ENCODE measurements at places on chromosomes 1 and 21.

DNA sequence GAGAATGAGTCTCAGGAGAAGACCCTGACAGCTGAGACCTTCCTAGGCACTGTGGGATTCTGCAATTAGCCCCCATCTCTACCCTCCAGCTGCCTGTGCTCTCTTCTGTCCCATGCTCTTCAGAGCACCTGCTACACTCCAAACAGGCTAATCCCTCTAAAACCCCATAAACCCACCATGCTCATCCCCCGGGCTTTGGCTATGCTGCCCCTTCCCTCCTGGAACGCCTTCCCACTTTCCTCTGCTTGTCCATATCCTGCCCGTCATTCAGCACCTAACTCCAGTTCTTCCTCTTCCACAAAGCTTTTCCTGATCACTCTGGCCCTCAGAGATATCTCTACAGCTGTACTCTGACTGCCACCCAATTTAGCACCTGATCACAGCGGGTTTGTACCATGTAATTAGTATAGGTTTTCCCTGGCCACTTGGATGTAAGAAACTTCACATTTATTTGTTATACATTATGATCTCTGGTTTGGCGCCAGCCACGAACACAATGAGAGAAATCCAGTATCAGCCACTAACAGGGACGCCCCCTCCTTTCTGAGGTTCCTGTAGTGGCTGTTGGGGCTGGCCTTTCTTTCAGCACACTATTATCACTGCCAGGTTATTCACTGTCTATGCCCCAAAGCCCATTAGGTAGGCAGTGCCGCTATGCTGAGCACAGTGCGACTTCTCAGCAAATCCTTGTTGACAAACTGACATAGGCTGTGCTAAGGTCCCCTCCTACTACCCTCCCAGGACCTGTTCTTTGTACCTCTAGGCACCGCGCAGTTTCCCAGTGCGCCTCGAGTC lies 45.1 kb downstream of the CDC7 start:
- H3K27ac ChIP-seq: no peak overlapping the region
- H3K4me1 ChIP-seq: peaks cover 4% of the 10 kb centered on the region
- H3K36me3 ChIP-seq: no peaks in the 10 kb centered on the region

- H3K4me3 ChIP-seq: no peak overlapping the region
- no peaks in the 10 kb centered on the region for H3K27me3 ChIP-seq
- H3K4me1 ChIP-seq: peaks cover 15% of the 10 kb centered on the region
- H3K27ac ChIP-seq: no peak overlapping the region
- no peak for DNase-seq
- H3K36me3 ChIP-seq: peaks cover 48% of the 10 kb centered on the region
These were observed 46.5 kb upstream of the NUF2 start for GRCh38 chr1:163275222-163275621.

GRCh38 chr1:180392020-180392419 lies 110.4 kb downstream of the ACBD6 start:
- no peak overlapping the region for H3K4me3 ChIP-seq
- peaks cover 70% of the 10 kb centered on the region for H3K36me3 ChIP-seq
- H3K27ac ChIP-seq: no peak overlapping the region
- no peaks in the 10 kb centered on the region for H3K4me1 ChIP-seq
- no peak for DNase-seq

DNA sequence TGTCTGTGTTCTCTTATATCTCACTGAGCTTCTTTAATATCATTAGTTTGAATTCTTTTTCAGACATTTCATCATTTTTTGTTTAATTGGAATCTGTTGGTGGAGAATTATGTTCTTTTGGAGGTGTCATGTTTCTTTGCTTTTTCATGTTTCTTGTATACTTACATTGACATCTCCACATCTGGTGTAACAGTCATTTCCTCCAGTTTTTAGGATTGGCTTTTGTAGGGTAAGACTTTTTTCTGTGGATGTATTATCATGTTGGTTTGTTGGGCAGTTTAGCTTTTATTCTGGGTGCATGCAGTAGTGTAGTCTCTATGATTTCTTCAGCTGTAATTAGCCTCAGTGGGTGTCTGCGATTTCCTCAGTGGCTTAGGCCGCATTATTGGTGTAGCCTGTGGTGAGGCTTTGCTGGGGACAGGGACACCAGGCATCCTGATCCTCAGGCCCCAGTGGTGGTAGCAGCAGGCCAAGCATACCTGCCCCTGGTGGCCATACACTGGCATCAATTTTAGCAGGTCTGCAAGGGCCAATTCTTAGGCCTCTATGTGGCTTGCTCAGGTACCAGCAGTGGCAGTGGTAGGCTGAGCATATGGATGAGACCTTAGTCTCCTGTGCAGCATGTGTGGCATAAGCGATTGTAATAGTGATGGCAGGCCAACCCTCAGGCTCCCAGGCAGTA lies 77.6 kb upstream of the SAMD13 start:
- H3K4me1 ChIP-seq: no peaks in the 10 kb centered on the region
- H3K27ac ChIP-seq: no peak overlapping the region
- H3K27me3 ChIP-seq: peaks cover 3% of the 10 kb centered on the region
- no peak for DNase-seq

DNA sequence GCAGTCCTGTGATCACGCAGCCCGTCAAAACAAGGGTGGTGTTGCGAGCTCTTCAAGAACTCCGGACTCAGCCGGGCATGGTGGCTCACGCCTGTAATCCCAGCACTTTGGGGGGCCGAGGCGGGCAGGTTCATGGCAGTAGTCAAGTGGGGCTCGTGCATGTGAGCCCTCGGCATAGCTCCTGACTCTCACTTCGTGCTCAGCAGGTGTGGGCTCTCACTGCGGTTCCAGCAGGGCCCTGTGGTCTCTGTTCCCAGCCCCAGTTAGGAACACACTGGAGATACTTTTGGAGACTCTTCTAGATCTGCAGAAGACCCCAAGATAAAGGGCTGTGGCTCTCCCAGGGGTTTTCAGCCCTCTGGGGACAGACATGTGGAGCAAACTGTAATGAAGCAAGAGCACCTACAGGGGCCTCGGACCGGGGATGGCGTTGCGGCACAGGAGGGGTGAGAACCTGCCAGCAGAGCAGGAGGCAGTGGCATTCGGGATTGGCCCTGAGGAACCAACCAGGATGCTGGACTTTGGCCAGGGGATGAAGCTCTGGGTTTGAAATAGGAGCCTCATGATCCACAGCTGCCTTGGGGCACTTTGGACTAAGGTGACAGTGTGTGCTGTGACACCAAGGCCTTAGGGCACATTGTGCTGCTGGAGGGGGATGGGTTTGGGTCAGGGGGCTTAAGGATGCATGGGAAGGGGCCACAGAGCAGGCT lies 443.2 kb downstream of the CAMTA1 start:
- H3K27me3 ChIP-seq: no peaks in the 10 kb centered on the region
- DNase-seq: no peak
- H3K4me3 ChIP-seq: no peak overlapping the region
- peak overlapping the region; percentile 74 for H3K27ac ChIP-seq

- no peaks in the 10 kb centered on the region for H3K36me3 ChIP-seq
- no peak overlapping the region for H3K27ac ChIP-seq
- peaks cover 4% of the 10 kb centered on the region for H3K27me3 ChIP-seq
- H3K4me3 ChIP-seq: no peak overlapping the region
- DNase-seq: no peak
These were observed 108.1 kb downstream of the C1orf21 start for GRCh38 chr1:184494929-184495328.

DNA sequence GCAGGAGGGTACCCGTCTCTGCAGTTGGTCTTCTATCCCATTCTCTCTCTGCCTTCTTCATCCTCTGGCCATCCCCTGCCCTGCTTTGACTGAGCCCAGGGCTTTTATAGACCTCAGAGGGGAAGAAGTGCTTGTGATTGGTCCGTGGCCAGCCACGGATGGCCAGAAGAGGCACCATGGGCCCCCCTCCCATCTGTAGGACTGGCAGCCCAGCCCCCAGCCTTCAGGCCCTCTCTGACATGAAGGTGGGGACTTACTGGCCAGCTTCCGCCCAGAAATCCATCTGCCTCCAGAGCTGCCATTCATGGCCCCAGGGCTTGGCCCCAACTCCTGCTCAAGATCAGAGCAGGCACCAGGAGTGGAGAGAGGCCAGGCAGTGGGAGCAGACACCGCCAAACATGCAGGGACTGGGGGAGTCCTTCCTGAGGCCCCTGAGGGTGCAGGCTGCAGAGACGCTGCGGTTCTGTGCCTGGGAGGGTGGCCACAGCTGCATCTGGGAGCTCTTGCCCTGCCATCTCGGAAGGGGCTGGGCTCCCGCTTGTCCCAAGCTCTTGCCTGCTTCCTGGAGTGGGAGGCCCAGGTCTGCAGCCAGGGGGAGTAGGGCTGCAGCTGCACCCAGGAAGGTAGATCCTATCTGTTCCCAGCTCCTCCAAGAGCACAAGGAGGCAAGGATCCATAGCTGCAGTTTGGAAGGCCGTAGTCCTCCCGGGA lies 698.6 kb upstream of the B3GALT2 start:
- DNase-seq: no peak
- H3K4me3 ChIP-seq: no peak overlapping the region
- H3K27me3 ChIP-seq: no peaks in the 10 kb centered on the region
- H3K36me3 ChIP-seq: peaks cover 4% of the 10 kb centered on the region
- no peak overlapping the region for H3K27ac ChIP-seq

DNA sequence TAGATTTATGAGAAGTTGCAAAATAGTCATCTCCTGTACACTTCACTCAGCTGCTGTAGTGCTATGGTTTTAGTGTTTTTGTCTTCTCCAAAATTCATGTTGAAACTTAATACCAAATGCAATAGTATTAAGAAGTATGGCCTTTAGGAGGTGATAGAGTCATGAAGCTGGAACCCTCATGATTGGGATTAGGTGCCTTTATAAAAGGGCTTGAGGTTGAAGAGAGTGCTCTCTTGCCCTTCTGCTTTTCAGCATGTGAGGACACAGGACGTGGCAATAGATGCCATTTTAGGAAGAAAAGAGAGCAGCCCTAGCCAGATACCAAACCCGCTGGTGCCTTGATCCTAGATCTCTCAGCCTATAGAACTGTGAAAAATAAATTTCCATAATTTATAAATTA lies 87.6 kb downstream of the CTH start:
- DNase-seq: no peak
- no peaks in the 10 kb centered on the region for H3K4me1 ChIP-seq
- no peak overlapping the region for H3K4me3 ChIP-seq
- peaks cover 12% of the 10 kb centered on the region for H3K27me3 ChIP-seq
- no peaks in the 10 kb centered on the region for H3K36me3 ChIP-seq
- H3K27ac ChIP-seq: no peak overlapping the region

GRCh38 chr1:211952299-211952698 lies 83.1 kb downstream of the INTS7 start:
- no peaks in the 10 kb centered on the region for H3K27me3 ChIP-seq
- DNase-seq: no peak
- no peak overlapping the region for H3K4me3 ChIP-seq
- H3K36me3 ChIP-seq: peaks cover 39% of the 10 kb centered on the region
- no peak overlapping the region for H3K27ac ChIP-seq
- H3K4me1 ChIP-seq: peaks cover 12% of the 10 kb centered on the region

GRCh38 chr1:65196926-65197325 lies 48.9 kb downstream of the AK4 start:
- H3K4me1 ChIP-seq: no peaks in the 10 kb centered on the region
- H3K4me3 ChIP-seq: no peak overlapping the region
- H3K36me3 ChIP-seq: peaks cover 57% of the 10 kb centered on the region
- no peak overlapping the region for H3K27ac ChIP-seq
- peaks cover 3% of the 10 kb centered on the region for H3K27me3 ChIP-seq

DNA sequence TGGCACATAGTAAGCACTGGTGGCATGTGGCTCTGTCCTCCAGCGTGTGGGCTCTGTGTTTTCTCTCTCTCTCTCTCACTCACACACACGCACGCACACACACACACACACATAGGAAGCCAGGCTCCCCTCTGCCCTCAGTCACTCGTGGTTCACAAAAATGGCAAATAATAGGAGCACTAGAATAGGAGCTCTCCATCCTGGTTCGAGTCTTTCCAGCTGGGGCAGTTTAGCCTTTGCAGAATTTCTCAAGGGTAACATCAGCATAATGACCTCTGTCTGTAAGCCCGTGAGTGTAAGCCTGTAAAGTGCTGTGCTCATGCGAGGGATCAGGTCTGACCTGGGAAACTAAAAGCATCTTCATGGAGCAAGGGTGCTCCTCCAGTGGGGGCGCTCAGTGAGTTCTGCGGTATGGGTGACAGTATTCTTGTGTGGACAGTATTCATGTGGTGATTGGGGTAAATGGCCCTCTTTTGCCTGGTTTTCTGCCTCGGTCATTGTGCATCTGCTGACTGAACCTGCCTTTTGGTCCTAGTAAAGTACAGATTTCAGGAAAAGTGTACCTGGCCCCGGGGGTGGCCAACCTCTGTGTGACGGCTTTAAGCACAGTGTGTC lies 842 bp upstream of the ZC3H12A start:
- H3K36me3 ChIP-seq: no peaks in the 10 kb centered on the region
- no peak for DNase-seq
- H3K4me3 ChIP-seq: peak overlapping the region; percentile 77
- H3K4me1 ChIP-seq: peaks cover 49% of the 10 kb centered on the region

DNA sequence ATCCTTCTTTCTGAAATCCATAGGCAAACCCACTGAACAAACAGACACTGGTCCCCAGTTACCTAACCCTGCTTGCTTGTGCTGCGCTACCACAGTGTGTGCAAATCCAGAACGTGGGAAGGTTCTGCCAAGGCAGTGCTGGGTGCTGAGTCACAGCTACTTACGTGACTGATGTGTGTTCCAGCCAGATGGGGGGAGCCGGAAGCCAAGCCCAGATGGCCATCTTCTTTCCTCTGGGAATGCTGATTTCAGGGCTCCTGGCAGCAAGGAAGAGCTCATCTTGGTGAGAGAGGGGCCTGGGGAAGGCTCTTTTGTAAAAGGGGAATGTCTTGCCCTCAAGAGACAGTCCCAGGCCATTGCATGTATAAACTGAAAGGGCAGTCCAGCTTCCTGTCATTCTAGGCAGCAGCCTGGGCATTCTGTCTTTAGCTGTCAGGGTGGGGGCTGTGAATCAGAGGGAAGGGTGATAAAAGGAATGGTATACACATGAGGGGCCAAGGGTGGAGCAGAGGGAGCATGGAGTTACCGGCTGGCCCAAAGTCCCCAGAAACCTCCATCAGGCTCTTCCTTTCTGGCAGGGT lies 54.1 kb downstream of the CD46 start:
- H3K27me3 ChIP-seq: peaks cover 4% of the 10 kb centered on the region
- no peak for DNase-seq
- H3K4me1 ChIP-seq: peaks cover 57% of the 10 kb centered on the region
- H3K27ac ChIP-seq: no peak overlapping the region

GRCh38 chr1:22288593-22289241 lies 145.8 kb upstream of the WNT4 start:
- no peak overlapping the region for H3K27ac ChIP-seq
- no peaks in the 10 kb centered on the region for H3K36me3 ChIP-seq
- no peak for DNase-seq
- H3K4me1 ChIP-seq: peaks cover 46% of the 10 kb centered on the region
- no peak overlapping the region for H3K4me3 ChIP-seq

- H3K36me3 ChIP-seq: no peaks in the 10 kb centered on the region
- no peak overlapping the region for H3K4me3 ChIP-seq
- H3K4me1 ChIP-seq: peaks cover 16% of the 10 kb centered on the region
- peak; percentile 17 for DNase-seq
These were observed 873.1 kb upstream of the TMPRSS15 start for GRCh38 chr21:19276665-19277064.
